Ovary (tissue), 10 donors: ENCODE measurements at places on chromosomes 4 and X. TPM values are rescaled to one million over a fixed set of nuclear protein-coding genes. Genes with fewer than 3 reads are reported as not detected.
A peak's percentile ranks its signal among the peaks of the same experiment; 100 is the strongest.

GRCh38 chr4:14138106-14138505 is 510.6 kb upstream of the BOD1L1 start:
- H3K36me3 ChIP-seq = no peaks in the 10 kb centered on the region
- H3K4me3 ChIP-seq = no peak overlapping the region
- no peaks in the 10 kb centered on the region for H3K4me1 ChIP-seq

GRCh38 chr4:183436417-183436816 is 8.0 kb upstream of the CDKN2AIP start:
- no peaks in the 10 kb centered on the region for H3K4me1 ChIP-seq
- H3K27ac ChIP-seq = no peak overlapping the region
- H3K27me3 ChIP-seq = no peaks in the 10 kb centered on the region
- peak; percentile 10 for DNase-seq
- no peaks in the 10 kb centered on the region for H3K36me3 ChIP-seq

DNA sequence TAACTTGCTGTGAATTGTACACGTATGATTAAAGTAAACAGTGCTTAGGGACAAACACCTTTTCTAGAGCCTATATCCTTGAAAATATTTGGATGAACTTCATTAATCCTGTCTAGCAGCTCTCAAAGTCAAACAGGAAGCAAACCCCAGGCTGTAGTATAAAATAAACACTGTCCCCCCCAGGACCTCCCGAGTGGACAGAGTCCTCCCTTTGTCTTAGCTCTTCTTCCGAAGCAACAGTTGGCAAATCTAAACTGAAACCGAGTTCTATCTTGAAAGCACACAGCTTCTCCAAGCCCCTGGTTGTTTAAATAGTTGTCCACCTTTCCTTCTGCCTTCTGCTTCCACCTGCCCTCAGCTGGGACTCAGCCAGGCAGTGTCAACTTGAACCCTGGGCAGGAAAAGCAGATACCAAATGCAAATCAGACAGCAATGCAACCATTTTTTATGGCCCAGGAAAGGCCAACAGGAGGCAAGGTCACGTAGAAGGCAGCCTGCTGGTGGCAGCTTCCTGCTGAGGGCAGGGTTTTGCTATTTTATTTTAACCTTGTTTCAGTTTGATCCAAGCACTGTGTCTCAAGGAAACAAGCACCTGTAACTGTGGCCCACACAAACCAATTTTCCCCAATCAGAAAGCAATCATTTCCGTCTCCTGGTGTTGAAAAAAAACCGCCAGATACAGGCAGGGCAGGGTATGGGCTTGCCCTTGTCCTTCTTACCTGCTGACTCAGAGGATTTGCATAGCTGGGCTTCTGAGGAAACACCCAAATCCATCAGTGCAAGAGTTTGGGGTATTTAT is 110.3 kb upstream of the KIT start:
- no peak overlapping the region for H3K4me3 ChIP-seq
- H3K4me1 ChIP-seq = peaks cover 5% of the 10 kb centered on the region
- no peak overlapping the region for H3K27ac ChIP-seq

GRCh38 chr4:176309046-176309445 is 10.7 kb upstream of the SPCS3 start:
- no peak for DNase-seq
- no peak overlapping the region for H3K4me3 ChIP-seq
- no peaks in the 10 kb centered on the region for H3K4me1 ChIP-seq
- no peak overlapping the region for H3K27ac ChIP-seq

DNA sequence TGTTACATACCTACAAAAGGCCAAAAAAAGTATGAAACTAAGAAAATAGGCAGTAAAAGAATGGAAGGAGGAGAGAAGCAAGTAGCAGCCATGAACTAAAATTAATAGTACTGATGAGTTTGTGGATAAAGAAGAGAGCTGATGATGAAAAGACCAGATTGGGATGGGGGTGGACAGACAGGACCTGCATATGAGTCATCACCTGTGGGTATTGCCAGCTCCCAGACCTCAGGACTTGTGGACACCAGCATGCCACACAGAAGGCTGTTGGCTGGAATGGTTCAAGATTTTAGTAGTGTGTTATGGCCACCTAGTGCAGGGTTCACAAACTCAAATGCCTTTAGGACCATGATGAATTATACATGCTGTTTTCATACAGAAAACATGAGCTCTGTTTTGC is 58.9 kb downstream of the ARX start:
- no peaks in the 10 kb centered on the region for H3K36me3 ChIP-seq
- no peak for DNase-seq
- no peak overlapping the region for H3K4me3 ChIP-seq
- H3K27me3 ChIP-seq = no peaks in the 10 kb centered on the region

DNA sequence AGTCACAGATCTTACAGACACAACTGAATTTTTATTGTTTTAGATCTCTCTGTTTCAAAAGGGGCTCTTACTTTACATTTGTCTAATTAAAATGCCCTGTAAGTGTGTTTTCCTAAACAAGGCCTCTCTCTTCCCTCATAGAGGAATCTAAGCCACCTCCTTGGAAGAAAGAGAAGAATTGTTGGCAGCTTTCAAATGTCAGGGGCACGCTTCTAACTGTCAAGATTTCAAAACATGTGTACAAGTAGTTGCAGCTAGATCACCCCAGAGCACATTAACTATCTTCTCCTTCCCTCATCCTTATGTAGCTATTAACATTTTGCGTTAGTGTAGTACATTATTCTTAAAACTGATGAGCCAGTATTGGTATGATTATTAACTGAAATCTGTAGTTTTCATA is 266.5 kb upstream of the BOD1L1 start:
- no peaks in the 10 kb centered on the region for H3K36me3 ChIP-seq
- H3K27ac ChIP-seq = no peak overlapping the region
- no peak for DNase-seq
- H3K27me3 ChIP-seq = no peaks in the 10 kb centered on the region
- no peak overlapping the region for H3K4me3 ChIP-seq

GRCh38 chr4:3331511-3332394 is 38.9 kb downstream of the RGS12 start:
- DNase-seq = no peak
- H3K4me1 ChIP-seq = peaks cover 5% of the 10 kb centered on the region
- no peaks in the 10 kb centered on the region for H3K27me3 ChIP-seq
- no peaks in the 10 kb centered on the region for H3K36me3 ChIP-seq
- no peak overlapping the region for H3K4me3 ChIP-seq
- H3K27ac ChIP-seq = no peak overlapping the region

DNA sequence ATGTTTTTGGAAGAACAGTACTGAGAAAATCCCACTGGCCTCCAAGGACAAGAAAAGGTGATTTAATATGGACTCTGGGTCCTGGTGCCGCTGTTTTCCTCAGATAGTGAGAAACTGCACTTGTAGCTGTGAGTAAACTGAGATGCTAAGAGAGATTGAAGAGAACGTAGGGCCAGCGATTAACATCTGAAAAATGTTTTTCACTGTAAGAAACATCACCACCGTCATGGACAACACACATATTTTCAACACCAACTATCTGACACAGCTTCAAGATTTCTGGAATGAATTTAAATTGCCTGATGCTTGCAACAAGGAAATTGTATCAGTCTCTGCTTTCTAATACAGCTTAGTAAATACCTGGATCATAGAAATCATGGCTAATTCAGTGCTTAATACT is 158.2 kb upstream of the SMIM31 start:
- H3K27ac ChIP-seq = no peak overlapping the region
- H3K36me3 ChIP-seq = no peaks in the 10 kb centered on the region
- no peak for DNase-seq
- no peak overlapping the region for H3K4me3 ChIP-seq
- H3K4me1 ChIP-seq = no peaks in the 10 kb centered on the region

GRCh38 chrX:55006827-55007621 is 6.9 kb downstream of the APEX2 start:
- H3K27me3 ChIP-seq = no peaks in the 10 kb centered on the region
- peaks cover 10% of the 10 kb centered on the region for H3K4me1 ChIP-seq
- no peaks in the 10 kb centered on the region for H3K36me3 ChIP-seq
- no peak overlapping the region for H3K27ac ChIP-seq

DNA sequence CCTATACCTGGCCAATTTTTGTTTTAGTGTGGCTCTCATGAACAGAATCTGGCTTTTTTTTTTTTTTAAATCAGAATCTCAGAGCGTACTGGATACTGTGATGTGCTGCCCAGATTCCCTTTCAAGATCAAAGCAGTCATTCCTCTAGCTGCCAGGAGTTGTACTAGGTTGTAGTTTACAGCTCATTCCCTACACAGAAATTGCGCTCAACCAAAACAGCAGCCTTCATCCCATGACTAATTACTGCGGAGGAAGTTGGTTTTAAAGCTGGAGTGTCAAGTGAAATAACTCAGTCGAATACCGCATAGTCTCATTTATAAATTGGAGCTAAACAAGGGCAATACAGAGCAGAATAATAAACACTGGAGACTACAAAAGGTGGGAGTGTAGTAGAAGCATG is 12.2 kb upstream of the TMPRSS11B start:
- no peaks in the 10 kb centered on the region for H3K27me3 ChIP-seq
- no peaks in the 10 kb centered on the region for H3K4me1 ChIP-seq
- H3K36me3 ChIP-seq = no peaks in the 10 kb centered on the region
- DNase-seq = no peak

DNA sequence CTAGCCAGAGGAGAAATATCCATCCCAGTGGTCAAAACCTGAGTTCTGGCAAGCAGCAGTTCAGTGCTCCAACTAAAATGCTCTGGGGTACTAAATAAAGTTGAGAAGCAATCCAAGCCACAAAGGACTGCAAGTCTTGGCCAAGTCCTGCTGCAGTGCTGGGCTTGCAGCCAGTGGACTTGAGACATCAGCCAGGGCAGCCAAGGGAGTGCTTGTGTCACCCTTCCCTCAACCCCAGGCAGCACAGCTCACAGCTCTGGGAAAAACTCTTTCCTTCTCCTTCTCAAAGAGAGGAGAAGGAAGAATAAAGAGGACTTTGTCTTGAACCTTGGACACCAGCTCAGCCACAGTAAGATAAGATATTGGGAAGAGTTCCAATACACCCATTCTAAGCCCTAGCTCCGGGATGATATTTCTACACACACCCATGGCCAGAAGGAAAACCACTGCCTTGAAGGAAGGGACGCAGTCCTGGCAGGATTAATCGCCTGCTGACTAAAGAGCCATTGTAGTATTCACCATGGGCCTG is 99.8 kb downstream of the PTCHD1 start:
- H3K4me3 ChIP-seq = no peak overlapping the region
- no peak overlapping the region for H3K27ac ChIP-seq
- H3K36me3 ChIP-seq = no peaks in the 10 kb centered on the region
- DNase-seq = peak; percentile 28

DNA sequence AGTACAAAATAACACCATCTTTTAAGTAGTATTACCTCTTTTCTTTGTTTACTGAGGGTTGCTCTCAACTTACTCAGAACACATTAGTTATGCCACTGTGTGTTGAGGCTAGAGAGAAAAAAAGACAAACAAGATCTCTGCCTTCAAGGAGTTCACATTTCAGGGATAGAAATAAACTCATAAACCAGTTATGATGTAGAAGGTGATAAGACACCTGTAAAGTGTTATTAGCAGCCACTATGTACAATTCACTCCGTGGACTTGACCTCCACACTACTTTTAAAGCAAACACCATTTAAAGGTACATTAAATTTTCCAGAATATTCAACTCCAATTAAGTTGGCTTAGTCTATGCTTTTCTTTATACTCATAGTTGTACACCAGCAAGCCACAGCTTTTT is 278.0 kb downstream of the PDGFC start:
- no peak overlapping the region for H3K4me3 ChIP-seq
- no peak for DNase-seq
- H3K27me3 ChIP-seq = no peaks in the 10 kb centered on the region
- H3K27ac ChIP-seq = no peak overlapping the region
- H3K4me1 ChIP-seq = no peaks in the 10 kb centered on the region

- no peaks in the 10 kb centered on the region for H3K27me3 ChIP-seq
- H3K27ac ChIP-seq = no peak overlapping the region
- DNase-seq = no peak
- H3K36me3 ChIP-seq = no peaks in the 10 kb centered on the region
These were observed 23.5 kb upstream of the SYNPO2 start for GRCh38 chr4:118865091-118865708.

DNA sequence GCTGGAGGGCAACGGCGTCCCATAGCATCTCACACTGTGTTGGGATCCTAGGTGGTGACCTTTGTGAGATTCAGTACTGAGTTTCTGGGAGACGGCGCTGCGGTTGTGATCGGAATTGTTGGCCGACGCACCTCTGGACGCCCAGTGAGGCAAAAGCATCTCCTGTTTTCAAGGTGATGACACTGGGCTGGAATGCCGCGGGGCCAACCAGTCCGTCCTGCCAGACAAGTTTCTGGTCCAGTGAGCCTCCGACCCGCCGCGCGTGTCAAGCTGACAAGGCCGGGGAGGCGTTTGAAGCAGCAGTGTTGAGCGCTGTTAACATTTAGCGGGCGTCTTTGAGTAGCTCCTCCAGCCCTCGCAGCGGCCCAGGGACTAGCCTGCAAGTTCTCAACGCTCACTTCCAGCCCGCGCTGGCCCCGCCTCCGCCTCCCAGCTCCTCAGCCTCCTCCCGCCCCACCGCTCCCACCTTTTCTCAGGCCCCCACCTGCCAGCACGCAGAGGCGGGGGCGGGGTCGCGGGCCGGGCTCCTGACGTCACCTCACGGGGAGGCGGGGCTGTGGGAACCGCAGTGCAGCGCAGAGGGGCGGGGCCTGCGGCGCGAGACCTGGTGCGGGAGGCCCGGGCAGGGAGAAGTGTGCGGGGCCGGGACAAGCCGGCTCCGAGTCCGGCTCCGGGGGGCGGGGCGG is 482 bp upstream of the CDS1 start:
- no peaks in the 10 kb centered on the region for H3K36me3 ChIP-seq
- H3K27me3 ChIP-seq = no peaks in the 10 kb centered on the region
- peak; percentile 98 for DNase-seq
- peak overlapping the region; percentile 68 for H3K4me3 ChIP-seq
- peak overlapping the region; percentile 66 for H3K27ac ChIP-seq
- H3K4me1 ChIP-seq = peaks cover 4% of the 10 kb centered on the region

DNA sequence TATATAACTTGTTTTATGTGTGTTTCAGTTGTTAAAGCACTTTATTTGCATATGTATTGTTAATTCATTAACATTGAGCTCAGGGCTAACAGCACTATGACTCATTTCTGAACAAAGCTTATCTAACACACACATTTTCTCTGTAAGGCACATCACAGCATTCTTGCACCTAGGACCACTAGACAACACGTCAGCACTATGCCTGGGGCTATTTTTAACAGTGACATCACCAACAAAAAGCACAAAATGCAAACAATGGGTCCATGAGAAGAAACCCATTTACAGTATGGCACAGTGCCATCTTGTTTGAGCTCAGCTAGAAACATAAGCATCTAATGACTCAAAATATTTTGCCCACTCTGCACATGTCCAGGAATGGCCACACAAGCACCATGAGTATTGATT is 124.4 kb downstream of the RELL1 start:
- no peak overlapping the region for H3K4me3 ChIP-seq
- H3K27me3 ChIP-seq = no peaks in the 10 kb centered on the region
- H3K36me3 ChIP-seq = no peaks in the 10 kb centered on the region
- DNase-seq = no peak

The CXCL11 gene
- not detected for total RNA-seq

The TAF7L gene
- not detected for total RNA-seq

The MAGEA1 gene
- total RNA-seq = not detected

The GLA gene
- 21.5 TPM for total RNA-seq

The VGLL1 gene
- total RNA-seq = not detected

The CCDC149 gene
- 19.1 TPM for total RNA-seq

The CXCL6 gene
- total RNA-seq = 1.5 TPM

The CSAG3 gene
- total RNA-seq = not detected

The GPRASP2 gene
- total RNA-seq = 32.1 TPM

The NWD2 gene
- not detected for total RNA-seq
